ENCODE measurements at places on chromosomes 7 and 10.

DNA sequence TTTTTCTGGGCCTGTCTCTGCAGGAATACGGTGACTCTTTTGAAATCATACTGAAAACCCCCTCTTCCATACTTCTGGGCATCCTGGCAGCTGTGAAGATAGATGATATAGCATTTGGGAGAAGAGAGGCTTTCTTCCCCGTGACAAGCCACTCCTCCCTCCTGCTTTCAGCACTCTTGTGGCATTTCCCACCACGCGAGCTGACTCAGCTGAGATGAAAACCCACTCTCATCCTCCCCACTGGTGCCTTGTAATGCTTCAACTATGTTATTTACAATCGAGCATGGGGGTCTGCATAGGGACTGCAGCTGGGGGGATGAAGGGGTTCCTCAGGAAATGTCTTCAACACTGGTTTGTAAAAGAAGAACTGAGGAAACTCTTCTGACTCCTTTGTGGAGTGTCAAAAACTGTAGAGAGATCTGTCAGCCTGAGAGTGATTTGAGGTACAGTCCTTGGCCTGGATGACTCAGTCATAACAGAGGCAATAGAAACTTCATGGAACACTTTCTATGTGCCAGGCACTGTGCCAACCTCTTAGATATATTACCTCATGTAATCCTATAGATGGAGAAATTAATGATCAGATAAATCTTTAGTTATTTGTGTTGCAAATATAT is 1.7 kb upstream of the TBATA start:
- DNase-seq = no peak

DNA sequence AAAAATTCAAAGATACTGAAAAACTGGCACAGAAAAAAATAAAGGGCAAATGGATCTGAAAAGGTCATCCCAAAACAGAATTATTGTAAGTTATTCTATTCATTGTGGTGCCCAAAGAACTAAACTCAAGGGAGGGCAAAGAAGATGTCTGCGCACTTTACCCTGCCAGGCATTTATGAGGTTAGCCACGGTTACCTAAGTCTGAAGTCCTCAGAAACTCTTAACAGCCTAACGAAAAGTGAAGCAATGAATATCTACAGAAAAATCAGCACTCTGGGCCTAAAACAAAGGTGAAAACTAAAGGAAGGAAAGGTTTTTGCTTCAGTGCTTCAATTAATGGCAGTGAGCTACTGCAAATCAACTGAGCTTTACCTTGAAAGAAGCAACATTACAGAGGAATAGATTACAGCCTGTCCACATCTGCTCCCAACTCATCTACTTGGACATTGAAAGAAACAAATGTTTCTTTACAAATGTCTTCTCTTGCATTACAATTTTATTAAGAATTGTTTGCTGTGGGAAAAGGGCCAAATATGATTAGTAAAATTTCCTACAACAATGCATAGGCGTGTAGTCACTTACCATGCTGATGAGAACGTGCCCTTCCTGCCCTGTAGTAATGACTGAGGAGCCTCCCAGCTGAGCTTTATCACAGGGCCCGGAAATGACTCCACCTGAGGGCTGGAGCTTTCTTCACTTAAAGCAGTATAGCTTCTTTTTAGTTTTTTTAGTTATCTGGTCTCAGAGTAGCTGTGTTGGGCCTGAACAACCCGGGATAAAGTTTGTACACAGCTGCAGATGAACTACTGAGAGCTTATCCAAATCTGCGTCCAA is at the start of gene TUBAL3:
Gene TUBAL3, minus strand, starts transcription at position 621 of the 834 bp plus-strand sequence. Its CDS starts 36 bp downstream, at position 585.
- DNase-seq = no peak

GRCh38 chr7:114937446-114937845 is 15.6 kb downstream of the MDFIC start:
- DNase-seq = no peak

DNA sequence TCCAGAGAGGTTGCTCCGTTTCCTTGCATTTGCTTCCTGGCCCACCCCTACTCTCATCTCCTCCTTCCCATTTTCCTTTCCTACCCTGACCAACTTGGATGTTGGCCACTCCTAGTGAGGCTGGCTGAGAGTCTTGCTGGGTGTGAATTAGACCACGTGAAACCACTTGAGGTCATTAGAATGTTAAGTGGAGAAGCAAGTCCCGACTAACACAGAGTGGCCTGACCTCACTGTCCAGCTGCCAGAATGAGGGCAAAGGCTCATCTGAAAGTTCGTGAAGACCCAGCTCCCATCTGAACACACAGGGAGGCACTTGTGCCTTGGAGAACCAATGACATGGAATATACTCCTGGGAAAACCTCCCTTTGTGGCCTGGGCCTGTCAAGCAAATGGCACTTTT is 80.8 kb downstream of the WDR11 start:
- DNase-seq = no peak

DNA sequence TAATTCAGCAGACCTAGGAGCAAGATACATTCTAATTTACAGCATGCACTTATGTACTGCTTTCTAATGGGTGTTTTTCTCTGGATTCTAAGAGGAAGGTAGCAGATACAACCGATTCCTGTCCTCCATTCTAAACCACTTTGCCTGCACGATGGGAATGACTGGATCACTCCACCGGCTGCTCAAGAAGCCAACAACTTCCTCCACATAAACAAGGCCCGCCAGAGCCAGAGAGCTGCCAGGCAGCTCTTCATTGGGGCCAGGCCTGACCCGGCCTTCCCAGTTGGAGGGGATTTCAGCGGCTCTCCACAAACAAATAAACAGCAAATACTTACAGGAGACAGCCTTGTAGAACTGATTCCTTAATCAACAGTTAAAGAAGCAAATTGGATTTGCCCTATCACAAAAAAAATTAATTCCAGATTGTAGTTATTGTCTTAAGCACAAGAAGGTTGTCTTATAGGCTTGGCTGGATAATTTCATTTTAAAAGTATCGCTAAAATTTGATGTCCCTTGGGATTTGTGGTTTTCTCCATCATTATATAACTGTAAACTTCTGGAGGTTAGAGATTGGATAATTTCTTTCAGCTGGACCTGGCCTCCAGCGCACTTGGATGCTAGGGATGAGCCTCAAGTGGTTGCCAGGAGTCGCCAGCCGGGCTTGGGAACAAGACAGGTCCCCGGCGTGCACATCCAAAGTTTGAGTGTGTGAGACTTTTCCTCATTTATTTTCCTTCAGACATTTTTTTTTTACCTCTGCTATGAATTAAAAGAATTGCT is 20.9 kb downstream of the EBF3 start:
- no peak for DNase-seq

DNA sequence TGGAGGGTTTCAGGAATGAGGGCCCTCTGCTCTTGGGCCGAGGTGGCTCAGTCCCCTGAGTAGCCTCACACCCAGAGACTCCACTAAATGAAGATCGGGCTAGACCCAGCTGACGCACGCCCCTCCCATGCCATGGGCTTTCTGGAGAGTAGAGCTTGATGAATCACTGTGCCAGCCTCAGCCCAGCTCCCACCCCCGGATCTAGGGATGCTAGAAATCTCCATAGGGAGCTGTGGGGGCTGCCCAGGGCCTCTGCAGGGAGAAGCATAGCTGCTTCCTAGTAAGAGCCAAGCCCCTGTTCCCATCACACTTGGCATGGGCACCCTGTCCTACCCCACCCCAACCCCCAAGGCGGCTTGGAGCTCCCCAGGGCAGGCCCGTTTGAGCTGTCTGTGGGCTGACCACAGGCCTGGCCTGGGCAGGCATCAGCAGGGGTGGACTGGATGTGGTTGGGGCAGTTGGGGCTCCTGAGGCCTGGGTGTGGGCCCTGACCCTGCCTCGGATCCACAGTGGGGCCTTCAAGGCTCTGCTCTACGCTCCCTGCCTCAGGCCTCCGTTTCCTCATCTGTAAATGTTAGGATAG is 121.2 kb downstream of the ZMIZ1 start:
- DNase-seq = no peak

- DNase-seq = no peak
Measured at GRCh38 chr10:100586959-100587358, 51.2 kb downstream of the HIF1AN start.

DNA sequence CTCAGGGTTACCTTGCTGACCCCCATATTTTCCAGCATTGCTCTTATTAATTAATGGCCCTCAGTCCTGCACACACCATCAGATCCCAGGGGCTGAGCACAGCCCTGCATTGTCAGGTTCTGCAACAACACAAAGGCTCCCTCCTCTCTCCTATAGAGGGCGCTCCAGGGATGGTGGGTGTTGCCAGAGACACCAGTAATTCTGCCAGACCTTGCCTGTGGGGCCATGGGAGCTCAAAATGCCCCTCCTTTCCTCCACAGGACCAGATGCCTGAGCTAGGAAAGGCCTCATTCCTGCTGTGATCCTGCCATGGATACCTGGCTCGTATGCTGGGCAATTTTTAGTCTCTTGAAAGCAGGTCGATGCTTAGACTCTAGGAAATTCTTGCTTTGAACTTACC is 42.8 kb upstream of the PRSS58 start:
- DNase-seq = peak; percentile 28

GRCh38 chr7:128398841-128399135 is 11.0 kb downstream of the IMPDH1 start:
- DNase-seq = no peak

DNA sequence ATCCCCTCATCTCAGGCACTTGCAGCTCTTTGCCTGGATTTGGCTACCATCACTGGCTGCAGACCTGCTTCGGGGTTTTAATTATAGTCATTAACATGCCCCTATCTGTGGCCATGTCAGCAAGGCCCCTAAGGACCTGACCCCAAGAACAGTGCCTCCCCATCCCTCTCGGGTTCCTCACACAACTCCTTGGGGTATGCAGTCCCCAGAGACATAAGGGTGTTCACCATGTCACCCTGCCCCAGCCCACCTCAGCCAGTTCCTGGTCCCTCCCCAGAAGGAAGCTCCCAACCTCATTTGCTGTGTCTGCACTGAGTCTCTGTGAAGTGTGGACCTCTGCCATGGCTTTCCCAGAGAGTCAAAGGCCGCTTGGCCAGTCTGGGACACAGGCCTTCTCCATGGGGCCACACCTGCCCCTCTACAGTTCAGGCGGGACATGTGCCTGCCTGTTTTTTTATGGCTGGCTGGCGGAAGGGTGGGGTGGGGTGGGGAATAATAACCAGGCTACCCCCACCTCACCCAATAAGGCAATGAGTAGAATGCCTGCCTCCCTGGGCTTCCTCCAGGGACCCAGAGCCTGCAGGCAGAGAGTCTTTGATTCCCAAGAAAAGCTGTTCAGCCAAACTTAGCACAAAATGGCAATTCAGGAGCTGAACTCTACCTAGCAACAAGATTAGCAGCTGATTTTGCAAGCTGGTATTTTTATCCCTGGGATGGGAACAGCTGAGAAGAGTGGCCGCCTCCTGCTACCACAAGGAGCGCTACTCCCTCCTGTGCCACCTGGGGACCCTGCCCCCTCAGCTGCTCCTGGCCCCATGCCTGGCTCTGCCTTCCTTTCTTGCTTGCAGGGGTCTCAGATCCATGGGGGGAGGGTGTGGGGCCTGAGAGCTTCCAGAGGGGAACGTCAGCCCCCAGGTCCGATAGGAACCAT is 23.7 kb upstream of the CAMK2B start:
- no peak for DNase-seq

DNA sequence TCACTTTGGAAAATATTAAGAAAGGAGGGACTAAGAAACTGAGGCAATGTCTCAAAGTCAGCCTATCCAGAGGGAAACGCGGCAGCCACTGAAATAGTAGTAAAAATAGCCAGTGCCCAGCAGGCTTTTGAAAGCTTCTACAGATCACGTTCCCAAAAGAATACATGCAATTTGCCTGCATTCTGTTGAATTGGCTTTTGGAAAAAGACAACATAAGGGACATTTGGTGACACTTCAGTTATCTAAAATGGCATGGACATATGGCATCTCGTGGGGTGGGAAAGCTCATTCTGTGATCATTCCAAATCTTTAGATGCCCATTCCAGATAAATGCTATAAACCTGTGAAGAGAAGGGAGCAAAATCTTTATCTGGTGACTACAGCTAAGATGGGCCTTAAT is 82.8 kb upstream of the PDE1C start:
- no peak for DNase-seq

DNA sequence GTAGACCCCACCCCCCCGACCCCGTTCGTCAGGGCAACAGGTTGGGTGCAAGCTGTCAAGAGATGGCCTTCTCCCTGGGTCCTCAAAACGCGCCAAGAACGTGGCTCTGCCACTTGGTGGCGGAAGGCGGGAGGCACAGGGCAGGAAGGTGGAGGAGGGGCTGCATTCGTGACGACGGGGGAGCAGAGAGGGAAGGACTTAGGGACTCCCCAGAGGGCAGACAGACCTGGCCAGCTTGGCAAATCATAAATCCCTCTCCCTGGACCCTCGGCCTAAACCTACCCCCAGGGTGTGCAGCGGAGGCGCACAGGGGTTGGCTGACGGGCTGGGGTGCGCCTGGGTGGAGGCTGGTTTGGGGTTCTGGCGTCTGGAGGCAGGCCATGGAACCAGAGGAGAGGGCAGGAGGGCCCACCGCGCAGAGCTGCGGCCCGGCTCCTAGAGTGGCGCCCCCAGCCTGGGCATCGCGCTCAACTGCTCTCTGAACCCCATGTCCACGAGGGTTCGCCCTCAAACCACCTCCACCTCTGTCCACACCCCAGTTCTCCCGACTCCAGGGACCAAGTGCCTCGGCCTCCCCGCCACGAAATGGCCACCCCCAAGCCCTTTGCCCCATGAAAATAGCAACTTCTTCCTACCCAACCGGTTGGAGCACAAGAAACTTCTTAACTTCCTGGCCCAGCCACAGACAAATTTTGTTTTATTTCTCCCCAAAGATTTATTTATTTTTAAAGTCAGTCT is 10.8 kb upstream of the GATA3 start:
- DNase-seq = peak; percentile 37

- DNase-seq = no peak
Measured at GRCh38 chr7:122268101-122268500, 36.4 kb downstream of the FEZF1 start.

DNA sequence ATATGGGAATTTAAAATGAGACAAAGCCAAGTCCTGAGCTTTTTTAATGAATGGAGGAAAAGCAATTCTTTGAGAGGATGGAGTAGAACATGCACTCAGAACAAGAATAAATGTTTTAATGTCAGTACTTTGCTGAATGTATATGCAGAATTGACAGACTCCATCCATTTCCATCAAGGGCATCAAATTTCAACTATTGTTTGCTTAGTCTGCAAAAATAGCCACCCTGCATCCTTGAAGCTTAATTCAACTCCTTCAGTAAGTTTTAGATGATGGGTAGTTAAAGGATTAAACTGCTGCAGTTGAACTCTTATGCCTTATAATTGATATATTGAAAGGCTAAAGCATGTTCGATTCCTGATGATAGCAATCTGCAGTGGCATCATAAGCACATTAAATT is 99.7 kb upstream of the IFRD1 start:
- no peak for DNase-seq

DNA sequence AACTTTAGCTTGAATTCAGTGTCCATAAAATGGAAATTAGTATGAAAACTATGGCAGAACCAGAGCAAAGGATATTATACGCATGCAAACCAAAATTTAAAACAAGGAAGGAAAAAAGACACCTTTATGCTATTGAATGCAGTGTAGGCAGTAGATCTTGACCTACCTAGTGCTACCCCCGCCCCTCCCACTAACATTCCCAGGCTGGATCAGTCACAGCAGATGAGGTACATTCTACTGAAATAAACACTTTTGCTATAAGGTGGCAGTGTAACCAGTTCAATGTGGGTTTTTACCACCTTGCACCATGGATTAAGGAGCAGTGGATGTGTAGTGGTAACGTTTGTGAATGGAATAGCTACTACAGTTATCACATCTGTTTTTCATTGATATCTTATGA is 27.9 kb downstream of the SRI start:
- no peak for DNase-seq

GRCh38 chr10:31819391-31819820 is 109.2 kb downstream of the ARHGAP12 start:
- no peak for DNase-seq

Data from endothelial cell (in vitro differentiated cells).